Hematopoietic multipotent progenitor cell treated with erythropoietin and hydrocortisone succinate and interleukin-3 and kit ligand, for 17 days (in vitro differentiated cells): ENCODE measurements at places on chromosomes 6 and 20.

DNA sequence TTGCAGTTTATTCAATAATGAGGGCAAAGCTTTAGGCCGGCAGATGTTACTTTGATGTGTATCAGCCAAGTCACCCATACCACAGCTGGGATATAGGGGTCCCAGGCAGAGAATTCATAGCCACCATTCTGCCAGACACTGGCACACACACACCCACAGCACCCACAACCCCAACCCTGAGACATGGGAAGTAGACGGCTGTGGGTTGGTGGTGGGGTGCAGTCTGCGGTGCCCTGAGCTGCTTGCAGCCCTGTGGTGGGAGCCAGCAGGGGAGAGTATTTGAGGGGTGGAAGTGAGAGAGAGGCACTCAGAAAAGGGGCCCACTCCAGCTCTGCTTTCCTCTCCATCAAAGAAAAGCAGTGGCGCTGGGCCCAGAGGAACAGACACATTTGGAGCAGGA lies 125.3 kb downstream of the FOXO3 start:
- DNase-seq = no peak

DNA sequence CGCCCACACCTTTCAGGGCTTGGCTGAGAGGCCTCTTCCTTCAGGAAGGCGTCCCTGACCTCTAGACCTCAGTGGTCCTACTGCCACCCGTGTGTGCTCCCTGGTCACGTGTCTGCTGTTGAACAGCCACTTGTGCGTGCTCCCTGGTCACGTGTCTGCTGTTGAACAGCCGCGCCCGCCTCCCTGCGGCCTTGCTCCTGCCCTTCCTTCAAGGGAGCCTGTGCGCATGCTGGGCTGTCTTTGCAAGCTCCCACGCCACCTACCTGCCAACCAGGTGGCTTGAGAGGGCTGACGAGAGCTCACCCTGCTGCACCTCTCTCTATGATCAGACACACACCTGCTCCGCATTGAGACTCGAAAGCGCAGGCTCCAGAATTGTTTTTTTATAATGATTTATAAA lies 179.3 kb downstream of the BMP7 start:
- no peak for DNase-seq

DNA sequence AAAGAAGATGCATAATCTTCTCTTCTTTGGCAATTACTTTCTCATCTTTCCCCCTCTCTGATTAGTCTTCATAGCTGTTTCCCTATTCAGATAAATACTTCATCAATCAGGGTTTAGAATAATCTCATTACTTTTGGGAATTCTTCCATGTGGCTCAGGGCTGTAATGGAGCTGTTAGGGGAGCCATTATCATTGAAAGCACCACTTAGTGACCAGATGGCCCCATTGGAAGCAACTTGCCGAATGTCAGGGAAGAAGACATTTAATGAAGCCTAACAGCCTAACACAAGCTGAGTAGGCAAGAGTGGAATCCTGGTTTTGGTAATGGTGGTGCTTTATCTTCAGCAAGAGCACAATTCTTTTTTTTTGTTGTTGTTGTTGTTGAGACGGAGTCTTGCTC lies 45.0 kb downstream of the TIAM2 start:
- DNase-seq = no peak

DNA sequence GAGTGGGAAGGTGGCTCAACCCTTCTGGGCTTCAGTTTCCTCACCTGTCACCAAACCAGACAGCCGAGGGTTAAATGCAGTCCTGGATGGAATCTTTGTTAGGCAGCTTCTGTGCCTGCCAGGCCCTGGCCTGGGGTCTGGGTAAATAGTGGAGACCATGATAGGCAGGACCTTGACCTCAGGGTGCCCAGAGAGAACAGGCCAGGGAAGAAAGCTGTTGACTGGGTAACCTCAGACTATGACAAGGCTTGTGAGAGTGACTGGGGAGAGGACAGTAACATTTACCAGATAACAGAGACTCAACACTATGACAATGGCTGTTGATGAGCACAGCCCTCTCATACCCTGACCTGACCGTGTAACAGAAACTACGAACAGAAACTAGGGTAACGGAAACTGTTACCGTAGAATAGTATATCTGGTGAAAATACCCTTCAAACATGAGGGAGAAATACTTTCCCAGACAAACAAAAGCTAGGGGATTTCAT lies 218.3 kb downstream of the PREX1 start:
- no peak for DNase-seq

DNA sequence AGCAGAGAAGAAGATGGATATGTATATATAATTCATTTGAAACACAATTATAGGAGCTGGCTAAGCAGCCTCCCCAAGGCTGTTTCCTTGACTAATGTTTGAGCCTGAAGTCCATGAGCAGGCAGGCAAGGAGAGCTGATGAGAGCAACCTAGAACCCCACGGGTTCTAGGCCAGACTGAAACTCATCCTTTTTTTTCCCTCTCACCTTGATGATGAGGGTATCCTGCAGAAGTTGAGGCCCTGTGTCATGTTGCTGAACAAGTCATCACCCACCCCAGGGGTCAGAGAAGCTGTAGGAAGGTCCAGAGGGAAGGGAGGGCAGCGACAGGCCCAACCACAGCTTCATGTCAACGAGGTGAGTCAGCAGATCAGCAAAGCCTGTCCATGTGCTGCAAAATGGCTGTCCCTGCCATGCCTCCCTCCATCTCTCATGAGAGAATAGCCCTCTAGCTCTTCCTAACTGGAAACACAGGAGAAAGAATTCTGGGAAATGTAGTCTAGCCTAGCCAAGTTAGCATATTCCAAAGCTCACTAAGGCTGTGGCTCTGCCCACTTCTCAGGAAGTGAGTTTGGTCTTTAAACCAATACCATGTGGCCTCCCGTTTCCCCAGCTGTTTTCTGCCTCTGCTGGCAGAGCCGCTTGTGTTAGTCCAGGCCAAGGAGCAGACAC lies 91.3 kb upstream of the DTNBP1 start:
- DNase-seq = no peak

GRCh38 chr6:16359563-16359962 lies 121.2 kb downstream of the GMPR start:
- no peak for DNase-seq

DNA sequence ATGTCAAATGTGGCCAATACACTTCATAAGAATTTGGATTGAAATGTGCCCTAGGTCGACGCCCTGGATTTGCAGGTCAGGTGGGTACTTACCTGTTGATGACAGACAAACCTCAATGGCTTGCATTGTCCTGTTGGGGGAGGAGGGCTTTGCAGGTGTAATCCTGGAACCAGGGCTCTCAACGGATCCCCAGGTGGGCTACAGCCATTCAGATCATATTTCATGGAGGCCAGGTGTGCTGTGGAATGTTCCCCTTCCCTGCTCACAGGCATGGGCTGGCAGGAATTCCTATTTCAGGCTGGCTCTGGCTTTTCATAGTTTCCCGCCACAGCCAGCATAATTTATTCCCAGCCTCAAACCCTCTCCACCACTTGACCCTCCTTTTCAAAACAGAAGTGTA lies 254.7 kb downstream of the SMOC2 start:
- no peak for DNase-seq

DNA sequence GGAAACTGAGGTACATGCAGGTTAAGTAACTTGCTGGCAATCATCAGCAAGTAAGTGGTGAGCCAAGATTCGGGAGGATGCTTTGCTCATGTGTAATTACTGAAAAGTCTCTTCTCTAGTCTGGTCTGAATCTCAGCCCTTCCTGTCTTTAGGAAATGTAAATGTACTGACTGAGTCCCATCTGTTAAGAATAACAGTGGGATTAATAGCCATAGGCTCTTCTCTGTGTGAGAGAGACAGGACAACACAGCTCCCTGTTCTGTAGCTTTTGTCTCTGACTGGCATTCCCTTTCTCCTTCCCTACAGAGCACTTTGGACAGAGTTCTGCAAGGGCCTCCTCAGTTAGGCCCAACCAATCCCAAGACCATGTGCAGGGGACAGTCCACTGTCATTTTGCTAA lies 131.3 kb upstream of the OGFRL1 start:
- no peak for DNase-seq

DNA sequence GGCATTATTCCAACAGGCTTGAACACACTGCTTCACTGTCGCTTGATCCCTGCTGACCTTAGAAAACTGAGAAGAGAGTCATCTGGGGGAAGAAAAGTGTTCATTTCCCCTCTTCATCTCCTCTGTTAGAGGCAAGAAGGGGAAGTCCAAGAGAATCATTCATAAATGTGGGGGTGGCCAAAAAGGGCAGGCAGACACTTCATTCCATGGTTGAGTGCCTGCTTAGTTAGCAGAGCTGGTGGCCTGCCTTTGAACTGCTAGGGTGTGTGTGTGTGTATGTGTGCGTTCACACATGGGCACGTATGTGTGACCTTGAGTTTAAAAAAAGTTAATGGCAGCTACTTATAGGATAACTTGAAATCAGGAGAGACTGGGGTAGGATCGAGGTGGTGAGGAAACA lies 39.4 kb upstream of the RFPL4B start:
- DNase-seq = no peak

- DNase-seq = no peak
These were observed 35.1 kb upstream of the ANKEF1 start for GRCh38 chr20:9999645-10000044.

- no peak for DNase-seq
These were observed 67.7 kb upstream of the ZNFX1 start for GRCh38 chr20:49345524-49345923.

DNA sequence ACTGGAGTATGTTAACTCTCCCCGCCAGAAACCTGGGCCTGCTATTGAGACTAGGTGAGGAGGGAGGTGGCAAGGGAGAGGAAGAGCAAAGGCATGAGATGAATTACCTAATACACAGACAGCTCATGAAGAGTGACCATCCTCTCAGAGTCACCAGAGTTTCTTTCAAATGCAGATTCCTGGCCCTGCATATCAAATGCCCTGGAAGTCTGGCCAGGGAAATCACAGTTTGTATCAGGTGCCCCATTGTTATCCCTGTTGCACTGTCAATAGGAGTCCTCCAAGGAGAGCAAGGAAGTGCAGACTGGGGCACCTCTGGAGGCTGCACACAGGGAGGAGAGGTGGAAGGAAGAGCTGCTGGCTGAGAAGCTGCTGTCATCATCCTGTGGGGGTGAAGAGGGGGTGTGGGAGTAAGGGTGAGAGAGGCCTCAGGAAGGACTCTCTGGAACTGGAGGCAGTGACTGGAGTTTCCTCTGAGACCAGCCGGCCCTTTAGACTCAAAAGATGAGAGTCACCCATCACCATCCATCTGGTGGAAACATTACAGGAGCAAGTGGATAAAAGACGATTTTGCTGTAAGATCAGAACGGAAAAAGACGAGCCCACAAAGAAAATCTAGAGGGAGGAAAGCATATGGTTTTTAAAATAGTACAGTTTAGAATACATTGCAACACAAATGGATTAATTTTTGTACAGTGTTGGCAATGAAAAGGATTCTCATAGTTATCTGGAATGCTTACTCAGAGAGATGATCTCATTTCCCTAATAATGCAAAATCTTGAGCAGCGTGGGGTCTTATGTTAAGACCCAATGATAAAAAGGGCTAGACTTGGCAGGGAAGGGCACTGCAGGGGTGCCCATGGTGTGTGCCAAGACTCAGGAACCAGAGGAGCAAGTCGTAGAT lies 268.1 kb downstream of the UST start:
- DNase-seq = no peak

DNA sequence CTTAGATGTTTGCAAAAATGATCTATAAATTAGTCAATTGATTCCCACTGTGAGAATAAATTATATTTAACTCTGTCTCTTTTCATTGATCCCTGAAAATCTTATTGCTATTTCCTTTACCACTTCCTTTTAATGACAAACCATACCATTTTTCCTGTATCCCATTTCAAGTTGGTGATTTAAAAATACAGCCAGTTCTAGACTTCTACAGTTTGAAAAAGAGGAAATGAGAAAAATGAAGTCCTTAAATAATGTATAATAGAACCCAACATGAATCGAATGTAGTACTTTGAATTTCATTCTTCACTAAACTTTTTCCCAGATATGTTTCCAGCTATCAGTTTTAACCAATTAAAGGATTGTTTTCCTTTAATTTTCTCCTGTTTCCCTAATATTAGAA lies 29.5 kb upstream of the SDHAF4 start:
- DNase-seq = no peak

DNA sequence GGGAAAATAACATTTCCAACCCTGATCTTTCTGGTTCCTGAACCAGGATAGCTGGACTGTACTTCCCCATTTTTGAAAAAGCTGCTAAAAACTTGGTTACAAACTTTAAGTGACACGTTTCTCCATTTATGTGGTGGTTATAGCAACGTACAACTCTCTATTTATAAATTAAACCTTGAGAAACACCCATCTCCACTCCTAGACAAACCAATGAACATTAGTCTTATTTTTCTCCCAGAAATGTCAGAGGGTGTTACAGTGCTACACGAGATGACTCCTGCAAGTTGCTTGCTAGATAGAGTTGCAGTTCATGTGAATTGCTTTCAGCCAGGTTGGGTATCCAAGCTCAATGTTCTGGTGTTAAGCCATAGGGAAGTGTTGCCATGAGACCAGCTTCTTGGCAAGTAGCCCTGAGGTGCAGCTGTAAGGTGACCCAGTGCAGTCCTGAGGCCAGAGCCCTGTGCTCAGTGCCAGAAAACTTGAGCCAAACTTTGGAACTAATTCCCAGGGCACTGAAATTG lies 51.3 kb upstream of the REV3L start:
- no peak for DNase-seq

- no peak for DNase-seq
These were observed 3.6 kb downstream of the CLDN20 start for GRCh38 chr6:155267411-155267810.

GRCh38 chr6:50653253-50653652 lies 60.1 kb upstream of the TFAP2D start:
- DNase-seq = no peak

GRCh38 chr6:142155895-142156757 lies 9.1 kb downstream of the VTA1 start:
- peak; percentile 65 for DNase-seq

- no peak for DNase-seq
These were observed 95.9 kb upstream of the JAG1 start for GRCh38 chr20:10769700-10770099.

GRCh38 chr6:17281497-17282481 lies 628 bp downstream of the RBM24 start:
- DNase-seq = no peak

GRCh38 chr6:119614138-119614537 lies 264.6 kb upstream of the MAN1A1 start:
- DNase-seq = no peak

DNA sequence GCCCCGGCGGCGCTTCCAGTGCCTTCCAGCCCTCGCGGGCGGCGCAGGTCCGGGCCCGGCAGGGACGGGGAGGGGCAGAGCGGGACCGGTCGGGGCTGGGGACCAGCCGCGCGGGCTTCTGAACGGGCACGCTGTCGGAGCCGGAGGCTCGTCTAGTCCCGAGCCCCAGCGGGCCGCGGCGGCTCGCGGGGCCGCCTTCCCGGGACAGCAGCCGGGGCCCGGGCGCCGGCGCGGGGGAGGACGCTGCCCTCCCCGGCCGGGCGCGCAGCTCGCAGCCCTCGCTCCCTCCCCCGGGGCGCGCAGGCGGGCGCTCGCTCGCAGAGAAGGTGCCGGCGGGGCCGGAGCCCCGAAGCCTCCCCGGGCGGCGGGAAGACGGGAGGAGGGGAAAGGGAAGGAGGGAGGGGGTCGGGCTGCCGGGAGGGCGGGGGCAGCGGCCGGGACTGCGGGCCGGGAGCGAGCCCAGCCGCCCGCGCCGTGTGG lies 696 bp upstream of the SIRPA start:
- no peak for DNase-seq
